ENCODE measurements at places on chromosomes 2 and 18.

GRCh38 chr2:148255929-148256328 is 235.0 kb downstream of the MBD5 start:
- no peak for DNase-seq

DNA sequence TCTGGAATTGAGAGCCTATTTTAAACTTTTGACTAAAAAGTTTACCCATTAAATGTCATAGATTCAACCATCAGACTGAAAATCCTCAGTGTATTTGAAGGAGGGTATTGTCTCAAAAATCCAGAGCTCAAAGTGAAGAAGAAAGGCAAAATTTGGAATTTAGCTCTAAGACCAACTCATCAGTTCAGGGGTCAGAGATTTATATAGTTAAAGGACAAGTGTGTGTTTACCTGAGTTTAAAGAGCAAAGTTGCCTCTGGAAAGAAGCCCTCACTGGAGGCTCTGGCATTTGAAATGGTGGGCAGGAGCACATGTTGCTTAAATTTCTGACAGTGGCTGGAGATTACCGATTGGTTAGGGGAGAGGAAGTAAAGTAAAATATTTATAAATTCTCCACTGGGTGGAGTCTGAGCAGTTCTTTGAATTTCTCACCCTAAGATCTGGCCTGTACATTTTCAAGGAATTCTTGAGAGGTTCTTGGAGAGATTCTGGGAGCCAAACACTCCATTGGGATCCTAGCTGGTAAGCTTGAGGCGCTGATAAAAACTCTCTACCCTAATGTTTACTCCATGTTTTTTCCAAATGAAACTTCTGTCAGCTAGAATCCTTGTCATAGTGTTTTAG is at the start of gene KYNU:
TSS of gene KYNU (plus strand) at position 449 of the 623 bp plus-strand sequence. CDS start 7,704 bp downstream, outside the sequence.
- DNase-seq = no peak

GRCh38 chr2:20661421-20662307 is 5.3 kb upstream of the GDF7 start:
- peak; percentile 85 for DNase-seq

DNA sequence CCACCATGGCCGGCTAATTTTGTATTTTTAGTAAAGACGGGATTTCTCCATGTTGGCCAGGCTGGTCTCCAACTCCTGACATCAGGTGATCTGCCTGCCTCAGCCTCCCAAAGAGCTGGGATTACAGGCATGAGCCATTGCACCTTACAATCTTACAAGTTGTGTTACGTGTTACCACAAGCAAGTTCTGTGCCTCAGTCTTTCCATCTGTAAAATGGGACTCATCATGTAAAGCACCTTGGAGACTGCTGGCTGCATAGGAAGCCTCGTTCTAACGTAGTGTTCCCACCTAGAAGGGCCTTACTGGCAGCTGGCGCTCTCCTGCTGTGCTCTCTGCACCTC is 10.0 kb downstream of the DNAJB2 start:
- no peak for DNase-seq

- no peak for DNase-seq
Measured at GRCh38 chr2:71174207-71174606, 43.8 kb downstream of the MPHOSPH10 start.

DNA sequence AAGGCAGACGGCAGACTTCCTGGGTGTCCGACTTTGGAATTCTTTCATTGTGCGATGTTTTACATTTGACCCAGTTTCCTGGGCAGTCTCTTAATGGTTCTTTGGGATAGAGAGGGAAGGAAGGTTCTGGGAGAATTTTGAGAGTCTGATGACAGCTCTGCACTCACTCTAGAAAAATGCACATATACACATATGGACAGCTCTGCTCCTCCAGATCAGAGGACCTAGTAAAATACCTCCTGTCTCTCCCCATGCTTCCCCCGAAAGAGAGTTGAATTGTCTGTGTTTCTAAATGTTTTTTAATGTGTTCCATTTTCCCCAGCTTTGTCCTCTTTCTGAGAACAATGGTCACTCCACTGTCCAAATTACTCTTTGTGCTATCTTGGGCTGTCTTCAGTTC is 102.0 kb upstream of the CXCR4 start:
- no peak for DNase-seq
